A549 treated with DMSO at 1 μM for 4 hours (cell line): ENCODE measurements at places on chromosomes 12 and 14. TPM values are rescaled to one million over a fixed set of nuclear protein-coding genes. Genes with fewer than 3 reads are reported as not detected.

The E2F7 gene
- total RNA-seq, result 7.0 to 11.0 TPM (median 9.0 TPM) in 5 replicates

The CCDC198 gene
- total RNA-seq, result 2.4 to 4.4 TPM (median 3.5 TPM) in 5 replicates

The CS gene
- total RNA-seq, result 157 to 191 TPM (median 164 TPM) in 5 replicates

The TMEM119 gene
- total RNA-seq, result 0.03 to 0.34 TPM (median 0.14 TPM) in 5 replicates

The SLC2A13 gene
- total RNA-seq, result 2.6 to 4.4 TPM (median 3.7 TPM) in 5 replicates

The CABP1 gene
- 0.27 to 0.60 TPM (median 0.38 TPM) in 5 replicates for total RNA-seq

The C12orf54 gene
- total RNA-seq, result not detected in 5 replicates

The LIN52 gene
- 4.7 to 7.1 TPM (median 5.4 TPM) in 5 replicates for total RNA-seq

The CDCA3 gene
- total RNA-seq, result 76.1 to 88.0 TPM (median 79.3 TPM) in 5 replicates

The RNASE7 gene
- not detected in 5 replicates for total RNA-seq

The PTPRQ gene
- total RNA-seq, result 0.01 to 0.11 TPM (median 0.03 TPM) in 4 of 5 replicates, not detected in the other

The CATSPERB gene
- total RNA-seq, result not detected in 5 replicates

The IGF1 gene
- not detected in 5 replicates for total RNA-seq

The KRT2 gene
- total RNA-seq, result 0.04 TPM in 1 of 5 replicates, not detected in the others

The CLEC6A gene
- not detected in 5 replicates for total RNA-seq

The CSRP2 gene
- total RNA-seq, result 18.4 to 25.8 TPM (median 22.6 TPM) in 5 replicates

The NPAS3 gene
- not detected in 5 replicates for total RNA-seq

The LHX5 gene
- total RNA-seq, result 0.02 TPM in 1 of 5 replicates, not detected in the others

The ANKRD33 gene
- total RNA-seq, result 0.05 to 0.06 TPM in 2 of 5 replicates, not detected in the others

The IKZF4 gene
- total RNA-seq, result 2.5 to 3.0 TPM (median 2.8 TPM) in 5 replicates

The MSI1 gene
- 0.92 to 1.7 TPM (median 1.3 TPM) in 5 replicates for total RNA-seq

The RASAL1 gene
- 0.24 to 0.42 TPM (median 0.32 TPM) in 5 replicates for total RNA-seq

The LUM gene
- 0.13 to 0.46 TPM (median 0.19 TPM) in 5 replicates for total RNA-seq

The OR4K15 gene
- not detected in 5 replicates for total RNA-seq

The USP15 gene
- total RNA-seq, result 28.5 to 37.6 TPM (median 32.9 TPM) in 5 replicates

The GALNT6 gene
- total RNA-seq, result 3.1 to 4.7 TPM (median 4.3 TPM) in 5 replicates

The COCH gene
- total RNA-seq, result 22.5 to 27.7 TPM (median 26.0 TPM) in 5 replicates

The DCN gene
- total RNA-seq, result not detected in 5 replicates

The FAM222A gene
- 3.9 to 7.6 TPM (median 6.5 TPM) in 5 replicates for total RNA-seq

The ZBTB39 gene
- 5.3 to 6.6 TPM (median 6.4 TPM) in 5 replicates for total RNA-seq

The MAP3K9 gene
- 4.3 to 5.5 TPM (median 4.9 TPM) in 5 replicates for total RNA-seq

The MEG3 gene
- 51.9 to 85.3 TPM (median 73.9 TPM) in 5 replicates for total RNA-seq

The LYZ gene
- 0.26 to 1.7 TPM in 2 of 5 replicates, not detected in the others for total RNA-seq

The CLEC7A gene
- total RNA-seq, result not detected in 5 replicates

The PAWR gene
- 48.1 to 72.3 TPM (median 62.8 TPM) in 5 replicates for total RNA-seq

The GAS2L3 gene
- total RNA-seq, result 7.8 to 11.5 TPM (median 10.6 TPM) in 5 replicates

The KCNC2 gene
- total RNA-seq, result not detected in 5 replicates

The ACVR1B gene
- 14.6 to 16.7 TPM (median 16.5 TPM) in 5 replicates for total RNA-seq

The OASL gene
- total RNA-seq, result 3.5 to 6.6 TPM (median 5.0 TPM) in 5 replicates

The DENND5B gene
- total RNA-seq, result 14.1 to 19.4 TPM (median 17.9 TPM) in 5 replicates

The ASPG gene
- not detected in 5 replicates for total RNA-seq

The TMEM233 gene
- total RNA-seq, result 0.02 to 0.14 TPM (median 0.11 TPM) in 5 replicates
